Immature natural killer cell (primary cell): ENCODE measurements at places on chromosomes 7 and 10. TPM values are rescaled to one million over a fixed set of nuclear protein-coding genes. Genes with fewer than 3 reads are reported as not detected.

Gene LEP
- polyA plus RNA-seq: not detected

Gene OIT3
- not detected for polyA plus RNA-seq

Gene PIP
- not detected for polyA plus RNA-seq

Gene ADARB2
- polyA plus RNA-seq: not detected

Gene HOXA3
- polyA plus RNA-seq: 0.13 TPM

Gene CC2D2B
- 0.17 TPM for polyA plus RNA-seq

Gene ACBD7
- not detected for polyA plus RNA-seq

Gene NEBL
- polyA plus RNA-seq: not detected

Gene SLC25A13
- 5.3 TPM for polyA plus RNA-seq

Gene PAX4
- polyA plus RNA-seq: not detected

- H3K27ac ChIP-seq: no peak overlapping the region
- H3K4me3 ChIP-seq: no peak overlapping the region
- H3K36me3 ChIP-seq: no peaks in the 10 kb centered on the region
- peaks cover 18% of the 10 kb centered on the region for H3K4me1 ChIP-seq
Observed at GRCh38 chr7:157898261-157898660, 561.5 kb downstream of the DNAJB6 start.

DNA sequence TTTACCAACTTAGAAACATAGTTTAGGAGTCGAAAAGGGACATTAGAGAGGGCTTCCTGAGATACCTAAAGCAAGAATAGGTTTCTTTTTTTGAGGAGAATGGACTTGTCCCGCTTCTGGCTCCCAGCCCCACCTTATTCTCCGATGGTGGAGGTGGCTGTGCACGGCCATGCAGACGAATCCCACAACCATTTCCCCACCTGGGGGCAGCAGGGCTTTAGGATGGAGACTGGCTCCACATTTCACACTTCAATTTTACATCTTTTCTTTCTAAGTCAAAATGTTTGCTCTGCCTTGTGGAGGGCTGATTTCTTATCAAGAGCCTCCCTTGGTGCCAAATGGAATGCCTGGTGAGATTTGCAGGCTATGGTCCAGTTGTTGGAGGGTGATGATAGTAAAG, 118.5 kb downstream of the GLRX3 start:
- no peaks in the 10 kb centered on the region for H3K27me3 ChIP-seq
- no peak overlapping the region for H3K4me3 ChIP-seq
- no peaks in the 10 kb centered on the region for H3K4me1 ChIP-seq
- no peak for DNase-seq
- H3K27ac ChIP-seq: no peak overlapping the region

- peaks cover 2% of the 10 kb centered on the region for H3K27me3 ChIP-seq
- no peak overlapping the region for H3K27ac ChIP-seq
- H3K36me3 ChIP-seq: no peaks in the 10 kb centered on the region
- H3K4me3 ChIP-seq: no peak overlapping the region
- no peaks in the 10 kb centered on the region for H3K4me1 ChIP-seq
Observed at GRCh38 chr10:133163889-133164815, 4.1 kb downstream of the KNDC1 start.

DNA sequence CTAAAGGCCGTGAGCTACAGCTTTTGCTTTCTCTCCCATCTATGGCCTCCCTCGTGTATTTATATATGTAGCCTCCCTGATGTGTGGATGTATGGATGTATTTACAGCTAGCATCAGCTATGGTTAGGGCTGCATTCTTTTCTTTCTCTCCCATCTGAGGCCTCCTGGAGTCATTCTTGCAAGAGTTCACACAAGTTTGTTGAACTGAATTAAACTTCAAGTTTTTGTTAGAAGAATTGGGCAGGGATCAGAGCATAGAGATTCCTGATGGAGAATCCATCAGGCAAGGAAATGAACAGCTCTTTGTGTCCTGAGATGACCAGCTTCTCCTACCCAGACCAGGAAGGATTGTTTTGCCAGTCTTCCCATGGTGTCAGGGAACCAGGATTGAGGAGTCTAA, 60.3 kb downstream of the AHCYL2 start:
- DNase-seq: no peak
- no peak overlapping the region for H3K27ac ChIP-seq
- H3K36me3 ChIP-seq: peaks cover 5% of the 10 kb centered on the region
- no peaks in the 10 kb centered on the region for H3K27me3 ChIP-seq
- H3K4me3 ChIP-seq: no peak overlapping the region

GRCh38 chr10:102669206-102670064, 25.2 kb downstream of the TRIM8 start:
- peak overlapping the region; percentile 51 for H3K27ac ChIP-seq
- DNase-seq: no peak
- peaks cover 18% of the 10 kb centered on the region for H3K4me1 ChIP-seq
- H3K36me3 ChIP-seq: no peaks in the 10 kb centered on the region

DNA sequence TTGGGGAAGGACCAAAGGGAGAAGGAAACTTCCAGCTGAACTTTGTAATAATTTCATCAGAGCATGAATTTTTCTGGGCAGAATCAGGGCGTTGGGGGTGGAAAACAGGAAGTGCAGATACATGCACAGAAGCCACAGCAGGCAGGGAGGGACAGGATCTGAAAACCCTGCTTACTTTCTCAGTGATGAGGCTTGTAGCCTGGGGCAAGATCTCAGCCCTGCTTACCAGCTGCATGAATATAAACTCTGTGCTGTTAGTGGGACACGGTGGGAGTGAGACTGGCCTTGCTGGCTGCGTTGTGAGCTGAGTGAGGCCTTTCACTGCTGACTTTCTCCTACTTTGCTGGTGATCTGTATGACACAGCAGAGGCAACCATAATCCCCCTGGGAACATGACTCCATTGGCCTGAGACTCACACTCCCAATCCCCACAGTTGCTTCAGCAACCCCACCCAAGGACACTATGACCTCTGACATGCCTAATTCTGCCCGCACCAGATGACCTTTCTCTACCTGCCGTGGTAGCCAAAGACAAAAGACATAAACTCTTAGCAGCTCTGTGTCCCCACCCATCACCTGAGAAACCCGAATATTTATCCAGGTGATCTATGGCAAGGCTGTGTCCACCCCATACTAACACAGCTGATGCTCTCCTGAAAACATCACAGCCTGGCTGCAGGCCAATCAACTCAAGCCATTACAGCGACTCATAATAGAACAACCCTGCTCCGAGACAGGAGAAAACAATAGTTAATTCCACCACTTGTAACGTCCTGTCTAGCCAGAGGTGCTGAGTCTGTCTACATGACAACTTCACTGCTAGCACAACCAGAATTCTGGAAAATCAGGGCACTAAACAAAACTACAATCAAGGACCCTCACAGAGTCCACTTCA, 190.7 kb upstream of the CHRM2 start:
- DNase-seq: no peak
- H3K4me3 ChIP-seq: no peak overlapping the region
- H3K27ac ChIP-seq: no peak overlapping the region

DNA sequence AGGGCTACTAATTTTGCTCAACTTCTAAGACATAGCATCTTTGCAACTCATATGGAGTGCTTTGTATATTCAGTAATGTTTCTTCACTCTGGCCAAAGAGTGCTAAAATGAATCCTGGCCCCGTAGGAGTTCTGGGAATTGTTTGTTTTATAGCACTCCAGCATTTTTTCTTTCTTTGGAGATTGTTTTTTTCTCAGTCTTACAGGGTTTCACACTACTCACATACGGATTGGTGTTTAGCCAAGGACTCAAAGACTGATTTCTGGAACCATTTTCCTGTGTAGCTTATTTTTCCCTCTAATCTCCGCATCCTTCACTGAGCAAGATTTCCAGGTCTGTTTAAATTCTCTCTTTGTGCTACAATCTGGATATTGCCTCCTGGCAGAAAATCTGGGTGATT, 6.4 kb downstream of the TAS2R41 start:
- H3K36me3 ChIP-seq: no peaks in the 10 kb centered on the region
- no peak overlapping the region for H3K4me3 ChIP-seq
- no peak for DNase-seq
- H3K27ac ChIP-seq: no peak overlapping the region

DNA sequence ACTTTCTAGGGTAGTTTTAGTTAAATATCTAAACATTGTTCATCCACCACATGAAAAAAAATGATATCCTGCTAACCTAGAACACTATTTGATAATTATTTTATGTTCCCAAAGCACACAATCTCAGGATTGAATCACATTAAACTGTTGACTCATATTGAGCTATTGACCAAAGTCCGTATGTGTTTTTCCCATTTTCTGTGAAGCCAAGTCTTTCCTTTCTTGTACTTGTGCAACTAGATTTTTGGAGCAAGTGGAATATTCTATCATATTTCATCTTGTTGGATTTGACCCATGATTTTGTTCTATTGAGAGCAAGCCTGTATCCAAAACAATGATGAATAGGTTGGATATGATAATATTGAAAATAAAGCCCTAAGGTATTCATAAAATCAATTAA, 164.6 kb downstream of the SKAP2 start:
- peaks cover 3% of the 10 kb centered on the region for H3K36me3 ChIP-seq
- no peak overlapping the region for H3K27ac ChIP-seq
- H3K4me3 ChIP-seq: no peak overlapping the region
- H3K4me1 ChIP-seq: no peaks in the 10 kb centered on the region
- no peaks in the 10 kb centered on the region for H3K27me3 ChIP-seq

GRCh38 chr10:45592926-45593325, 79.6 kb downstream of the ZFAND4 start:
- H3K27ac ChIP-seq: peak overlapping the region; percentile 95
- peaks cover 20% of the 10 kb centered on the region for H3K27me3 ChIP-seq
- peaks cover 60% of the 10 kb centered on the region for H3K4me1 ChIP-seq
- DNase-seq: no peak
- peaks cover 15% of the 10 kb centered on the region for H3K36me3 ChIP-seq
- peak overlapping the region; percentile 86 for H3K4me3 ChIP-seq

- no peaks in the 10 kb centered on the region for H3K36me3 ChIP-seq
- peaks cover 36% of the 10 kb centered on the region for H3K27me3 ChIP-seq
- H3K27ac ChIP-seq: no peak overlapping the region
- DNase-seq: no peak
- no peak overlapping the region for H3K4me3 ChIP-seq
Observed at GRCh38 chr7:155471718-155472117, 13.8 kb downstream of the EN2 start.

DNA sequence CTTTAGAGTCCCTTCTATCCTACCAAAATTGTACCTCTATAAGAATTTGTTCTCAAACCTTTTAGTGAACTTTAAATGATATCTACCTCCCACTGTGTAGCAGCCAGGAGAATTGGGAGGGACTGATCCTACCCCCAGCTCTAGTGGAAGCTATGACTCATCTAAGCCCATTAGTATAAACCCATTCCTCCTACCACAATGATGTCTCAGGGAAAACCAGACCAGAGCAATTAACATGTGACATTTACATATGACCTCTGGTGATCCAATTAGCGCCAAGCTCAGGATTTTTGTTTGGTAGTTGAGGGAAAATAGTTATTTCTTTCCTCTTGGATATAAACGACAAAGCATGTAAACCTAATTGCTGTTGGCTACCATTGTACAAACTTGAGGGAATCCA, 33.1 kb upstream of the R3HCC1L start:
- no peak for DNase-seq
- H3K27me3 ChIP-seq: peaks cover 7% of the 10 kb centered on the region
- H3K4me1 ChIP-seq: no peaks in the 10 kb centered on the region
- H3K36me3 ChIP-seq: no peaks in the 10 kb centered on the region

- H3K4me3 ChIP-seq: no peak overlapping the region
- no peaks in the 10 kb centered on the region for H3K4me1 ChIP-seq
- no peaks in the 10 kb centered on the region for H3K27me3 ChIP-seq
- no peak for DNase-seq
- H3K27ac ChIP-seq: no peak overlapping the region
- H3K36me3 ChIP-seq: no peaks in the 10 kb centered on the region
Observed at GRCh38 chr10:36341471-36341870, 699.4 kb upstream of the FZD8 start.

DNA sequence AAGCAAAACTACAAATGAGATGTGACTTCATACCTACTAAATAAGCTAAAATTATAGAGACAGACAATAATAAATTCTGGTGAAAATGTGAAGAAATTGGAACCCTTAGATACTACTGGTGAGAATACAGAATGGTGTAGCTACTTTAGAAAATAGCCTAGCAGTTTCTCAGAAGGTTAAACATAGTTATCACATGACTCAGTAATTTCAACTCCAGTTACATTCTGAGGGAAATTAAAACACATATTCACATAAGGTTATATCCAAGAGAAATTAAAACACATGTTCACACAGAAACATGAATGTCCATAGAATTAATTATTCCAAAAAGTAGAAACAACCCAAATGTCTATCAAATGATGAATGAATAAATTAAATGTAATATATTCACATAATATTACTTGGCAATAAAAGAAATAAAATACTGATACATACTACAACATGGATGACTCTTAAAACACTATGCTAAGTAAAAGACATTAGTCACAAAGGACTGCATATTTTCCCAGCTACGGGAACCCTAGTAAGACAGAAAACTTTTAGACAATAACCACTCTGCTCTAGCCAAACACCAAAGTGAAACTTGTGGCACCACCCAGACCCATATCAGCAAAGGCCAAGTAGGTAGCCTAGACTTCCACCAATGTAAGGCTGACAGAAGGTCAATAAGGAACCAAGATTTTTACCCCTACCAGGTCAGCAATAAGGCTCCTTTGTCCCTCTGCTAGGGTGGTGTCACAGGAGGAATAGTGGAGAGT, 25.1 kb downstream of the SLC25A40 start:
- H3K27me3 ChIP-seq: no peaks in the 10 kb centered on the region
- no peak for DNase-seq
- peaks cover 30% of the 10 kb centered on the region for H3K4me1 ChIP-seq
- peaks cover 9% of the 10 kb centered on the region for H3K36me3 ChIP-seq
- no peak overlapping the region for H3K4me3 ChIP-seq
- peak overlapping the region; percentile 27 for H3K27ac ChIP-seq

GRCh38 chr10:3631701-3632330, 153.2 kb downstream of the KLF6 start:
- no peaks in the 10 kb centered on the region for H3K36me3 ChIP-seq
- no peak overlapping the region for H3K4me3 ChIP-seq
- H3K27me3 ChIP-seq: peaks cover 3% of the 10 kb centered on the region
- H3K4me1 ChIP-seq: no peaks in the 10 kb centered on the region
- H3K27ac ChIP-seq: no peak overlapping the region

DNA sequence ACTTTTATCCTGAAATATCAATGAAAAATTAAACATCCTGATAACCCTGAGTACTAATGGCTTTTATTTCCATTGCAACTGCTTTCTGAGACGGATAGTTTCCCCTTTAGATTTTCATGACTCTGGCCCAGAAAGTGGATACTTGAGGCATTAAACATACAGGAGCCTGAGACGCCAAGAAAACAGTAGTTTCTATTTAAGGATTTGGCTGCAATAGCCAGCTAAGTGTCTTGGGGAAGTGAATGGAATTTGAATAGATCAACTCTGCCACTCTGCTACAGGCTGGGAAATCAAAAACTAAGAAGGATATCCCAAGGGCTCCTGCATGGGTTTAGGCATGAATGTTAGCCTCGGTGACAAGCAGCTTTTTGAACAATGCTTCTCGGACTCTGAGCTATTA, 24.7 kb upstream of the GPAM start:
- no peak overlapping the region for H3K4me3 ChIP-seq
- H3K27me3 ChIP-seq: peaks cover 2% of the 10 kb centered on the region
- no peaks in the 10 kb centered on the region for H3K36me3 ChIP-seq
- no peak for DNase-seq
- no peak overlapping the region for H3K27ac ChIP-seq
- H3K4me1 ChIP-seq: no peaks in the 10 kb centered on the region

GRCh38 chr7:148698007-148698396, 701 bp upstream of the CUL1 start:
- no peak for DNase-seq
- H3K27ac ChIP-seq: peak overlapping the region; percentile 90
- peaks cover 46% of the 10 kb centered on the region for H3K4me1 ChIP-seq
- H3K4me3 ChIP-seq: peak overlapping the region; percentile 84

GRCh38 chr10:69500864-69501468, 49.7 kb downstream of the TSPAN15 start:
- no peak for DNase-seq
- no peaks in the 10 kb centered on the region for H3K4me1 ChIP-seq
- no peak overlapping the region for H3K27ac ChIP-seq
- H3K36me3 ChIP-seq: no peaks in the 10 kb centered on the region
- peaks cover 4% of the 10 kb centered on the region for H3K27me3 ChIP-seq
